ENCODE measurements at places on chromosomes 2 and 18. TPM values are rescaled to one million over a fixed set of nuclear protein-coding genes. Genes with fewer than 3 reads are reported as not detected.

- H3K27me3 ChIP-seq, result no peaks in the 10 kb centered on the region
- no peak overlapping the region for H3K27ac ChIP-seq
- H3K4me3 ChIP-seq, result no peak overlapping the region
These were observed 191.0 kb upstream of the FN1 start for GRCh38 chr2:215626812-215627281.

- no peak overlapping the region for H3K4me3 ChIP-seq
- no peak overlapping the region for H3K27ac ChIP-seq
- no peaks in the 10 kb centered on the region for H3K4me1 ChIP-seq
- peaks cover under 1% of the 10 kb centered on the region for H3K27me3 ChIP-seq
These were observed 50.6 kb downstream of the TTC32 start for GRCh38 chr2:19851116-19851695.

DNA sequence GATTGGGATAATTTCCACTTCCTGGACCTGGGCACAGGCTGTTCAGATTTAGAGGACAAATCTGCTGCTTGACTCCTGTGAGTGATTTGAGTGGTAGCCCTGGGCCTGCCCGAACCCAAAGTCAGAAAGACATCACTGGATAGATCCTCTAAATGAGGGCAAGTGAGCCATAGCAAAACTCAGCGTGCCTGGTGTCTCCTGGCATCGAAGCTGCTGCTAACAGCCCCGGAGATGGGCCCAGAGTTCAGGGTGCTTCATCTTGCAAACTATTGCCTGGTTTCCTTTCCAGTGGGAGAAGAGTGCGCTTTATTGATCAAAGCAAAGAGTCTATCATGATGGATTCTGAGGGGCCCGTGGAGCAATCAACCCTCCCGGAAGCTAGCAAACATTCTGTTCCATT lies 153.1 kb upstream of the KLHL29 start:
- H3K36me3 ChIP-seq, result no peaks in the 10 kb centered on the region
- DNase-seq, result no peak
- H3K4me3 ChIP-seq, result no peak overlapping the region
- H3K27ac ChIP-seq, result no peak overlapping the region
- no peaks in the 10 kb centered on the region for H3K4me1 ChIP-seq

- peaks cover 8% of the 10 kb centered on the region for H3K4me1 ChIP-seq
- H3K4me3 ChIP-seq, result no peak overlapping the region
- H3K27ac ChIP-seq, result no peak overlapping the region
- no peak for DNase-seq
- H3K36me3 ChIP-seq, result no peaks in the 10 kb centered on the region
These were observed 23.0 kb upstream of the RTN4 start for GRCh38 chr2:55073000-55073983.

- H3K27me3 ChIP-seq, result no peaks in the 10 kb centered on the region
- no peak for DNase-seq
- no peaks in the 10 kb centered on the region for H3K36me3 ChIP-seq
- peaks cover 9% of the 10 kb centered on the region for H3K4me1 ChIP-seq
These were observed 178.1 kb downstream of the GCA start for GRCh38 chr2:162521871-162522650.

Gene NMUR1
- not detected for total RNA-seq

All from Calu3 (cell line).